Tongue (tissue), 3 donors: ENCODE measurements at places on chromosomes 5 and 9. TPM values are rescaled to one million over a fixed set of nuclear protein-coding genes. Genes with fewer than 3 reads are reported as not detected.

- DNase-seq: peak; percentile 28
Observed at GRCh38 chr9:87113874-87114273, 166.6 kb upstream of the GAS1 start.

- DNase-seq: no peak
Observed at GRCh38 chr9:137042751-137043727, 2.9 kb downstream of the NPDC1 start.

DNA sequence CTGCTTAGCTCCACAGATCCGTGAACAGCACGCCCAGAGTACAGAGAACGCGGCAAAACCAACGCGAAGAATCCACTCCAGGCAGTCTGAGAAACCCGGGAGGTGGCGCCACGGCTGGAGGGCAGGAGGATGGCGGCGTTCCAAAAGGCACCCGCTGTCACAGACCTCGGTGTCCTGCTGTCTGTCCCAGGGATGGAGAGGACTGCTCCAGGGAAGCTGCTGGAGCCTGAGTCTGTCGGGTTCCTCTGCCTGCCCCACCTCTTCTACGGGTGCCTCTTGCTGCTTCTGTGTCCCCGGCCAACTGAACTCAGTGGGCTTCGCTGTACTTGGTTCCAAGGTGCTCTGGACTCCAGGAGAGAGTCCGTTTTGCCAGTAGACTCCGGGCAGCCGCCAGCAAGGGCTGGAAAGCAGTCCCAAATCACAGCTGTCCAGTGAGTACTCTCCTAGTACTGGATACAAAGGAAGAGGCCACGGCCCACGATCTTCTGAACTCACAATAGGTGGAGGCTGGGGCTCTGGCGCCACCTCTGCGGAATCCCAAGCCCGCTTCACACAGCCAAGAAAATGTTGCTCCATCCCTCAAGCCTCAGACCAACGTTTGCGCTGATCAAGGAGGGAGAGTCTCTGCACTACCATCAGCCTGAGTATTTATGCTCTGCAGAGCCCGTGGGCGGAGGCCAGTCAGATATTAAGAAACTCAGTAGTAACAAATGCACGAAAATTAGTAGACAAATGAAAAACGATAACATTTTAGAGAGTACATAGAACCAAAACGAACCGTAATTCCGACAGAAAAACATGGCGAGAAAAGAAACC lies 440 bp downstream of the ANXA2R start:
- no peak for DNase-seq

DNA sequence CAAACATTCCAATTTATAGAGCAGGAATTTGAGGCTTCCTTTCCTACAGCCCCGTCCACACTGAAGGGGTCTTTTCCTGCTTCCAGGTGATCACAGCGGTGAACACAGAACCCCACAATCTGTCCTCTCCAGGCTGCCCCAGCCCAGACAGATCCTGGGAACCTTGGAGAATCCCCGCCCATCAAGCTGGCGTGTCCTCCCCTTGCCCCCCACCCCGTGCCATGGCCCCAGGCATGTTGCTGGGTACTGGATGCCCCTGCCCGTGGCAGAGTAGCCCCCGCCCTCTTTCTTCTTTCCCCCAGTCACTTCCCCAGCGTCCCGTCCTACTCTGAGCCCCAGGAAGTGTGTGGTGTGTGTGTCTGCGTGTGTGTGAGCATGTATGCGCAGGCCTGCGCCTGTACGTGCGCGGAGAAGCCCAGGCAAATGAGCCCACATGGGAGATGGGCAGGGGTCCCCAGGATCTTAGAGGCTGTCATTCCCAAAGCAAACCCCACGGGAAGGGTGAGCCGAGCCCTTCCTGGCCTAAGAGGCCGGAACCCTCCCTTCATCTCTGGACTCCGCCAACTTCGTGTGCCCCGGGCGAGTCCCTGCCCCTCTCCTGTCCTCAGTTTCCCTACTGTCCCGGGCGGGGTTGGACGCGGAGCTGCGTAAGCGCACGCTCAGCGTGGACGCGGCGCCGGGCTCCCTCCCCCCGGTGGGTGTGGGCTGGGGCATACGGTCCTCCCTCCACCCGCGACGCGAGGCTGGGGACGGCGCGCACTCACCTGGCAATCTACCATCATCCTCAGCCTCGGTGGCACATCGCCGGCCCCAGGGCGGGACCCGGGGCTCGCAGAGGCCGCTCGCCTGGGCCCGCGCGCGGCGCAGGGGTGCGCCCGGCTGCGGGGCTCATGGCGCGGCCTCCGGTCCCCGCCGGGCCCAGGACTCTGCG lies 15.2 kb downstream of the GBGT1 start:
- DNase-seq: peak; percentile 56

GRCh38 chr5:178505639-178506407 lies 84.4 kb downstream of the COL23A1 start:
- no peak for DNase-seq

DNA sequence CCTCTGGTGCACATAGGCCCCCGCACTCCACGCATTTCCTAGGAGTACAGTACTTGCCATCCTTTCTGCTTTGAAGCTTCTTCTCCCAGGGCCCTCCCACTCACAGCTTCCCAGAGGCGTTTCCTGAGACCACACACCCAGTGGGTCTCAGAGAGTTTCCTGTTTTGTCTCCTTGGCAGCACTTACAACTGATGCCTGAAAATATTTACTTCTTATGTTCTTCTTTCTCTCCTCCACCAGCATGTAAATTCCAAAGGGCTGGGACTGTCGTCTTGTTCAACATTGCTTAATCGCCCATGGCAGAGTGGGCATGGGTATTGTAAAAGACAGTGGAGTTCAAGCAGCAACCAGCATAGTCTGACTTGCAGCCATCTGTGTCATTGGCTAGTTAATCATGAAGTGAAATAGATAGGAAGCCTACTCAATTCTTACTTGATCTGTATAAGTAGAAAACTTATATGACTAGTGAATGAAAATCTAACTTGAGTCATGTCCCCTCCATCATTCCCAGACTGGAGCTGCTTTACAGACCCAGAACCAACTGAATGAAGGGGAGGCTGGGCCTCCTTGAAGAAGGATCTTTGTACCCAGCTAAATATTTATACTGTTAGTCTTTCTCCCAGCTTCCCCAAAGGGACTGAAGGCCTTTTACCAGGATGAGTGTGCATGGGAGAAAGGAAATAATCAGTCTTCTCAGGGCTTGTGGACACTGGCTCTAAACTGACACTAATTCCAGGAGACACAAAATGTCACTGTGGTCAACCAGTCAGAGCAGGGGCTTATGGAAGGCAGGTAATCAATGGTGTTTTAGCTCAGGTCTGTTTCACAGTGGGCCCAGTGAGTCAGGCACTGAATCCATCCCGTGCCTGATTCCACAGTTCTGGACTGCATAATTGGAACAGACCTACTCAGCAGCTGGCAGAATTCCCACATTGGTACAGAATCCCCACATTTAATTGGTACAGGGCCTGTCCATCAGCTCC lies 116.4 kb downstream of the SV2C start:
- DNase-seq: peak; percentile 7

DNA sequence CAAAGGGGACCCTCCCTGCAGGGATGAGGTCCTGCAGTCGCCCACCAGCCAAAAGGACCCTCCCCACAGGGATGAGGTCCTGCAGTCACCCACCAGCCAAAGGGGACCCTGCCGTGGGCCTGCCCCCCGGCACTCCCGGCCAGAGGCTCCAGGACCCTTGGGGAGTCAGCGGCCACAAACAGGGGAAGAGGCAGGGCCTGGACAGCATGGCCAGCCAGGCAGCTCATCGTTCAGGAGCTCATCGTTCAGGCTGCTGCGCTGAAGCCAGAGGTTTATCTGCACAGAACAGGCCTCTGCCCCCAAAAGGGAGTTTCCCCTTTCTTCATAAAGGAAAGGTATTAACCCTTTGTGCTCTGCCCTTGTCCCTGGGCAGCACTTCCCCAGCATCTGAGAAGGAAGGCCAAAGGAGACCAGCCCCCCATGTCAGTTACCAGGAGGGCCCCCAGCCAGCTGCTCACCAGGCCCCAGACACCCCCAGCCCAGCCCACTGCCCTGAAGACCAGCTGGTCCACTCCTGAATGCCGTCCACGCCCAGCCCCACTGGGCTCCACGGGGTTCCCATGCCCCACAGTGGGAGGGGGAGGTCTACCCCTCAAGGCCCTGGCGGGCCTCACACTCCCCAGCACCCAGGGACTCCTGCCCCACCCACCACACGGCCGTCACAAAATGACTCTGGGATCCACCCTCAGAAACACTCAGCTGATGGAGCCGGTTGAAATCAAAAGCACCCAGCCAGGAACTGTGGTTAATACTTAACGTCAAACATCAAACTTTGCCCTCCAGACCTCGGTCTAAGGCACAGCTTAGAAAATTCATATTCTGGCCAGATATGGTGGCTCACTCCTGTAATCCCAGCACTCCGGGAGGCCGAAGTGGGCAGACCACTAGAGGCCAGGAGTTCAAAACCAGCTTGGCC lies 6.3 kb downstream of the SLC12A7 start:
- peak; percentile 16 for DNase-seq

GRCh38 chr5:97167435-97167834 lies 15.6 kb downstream of the RIOK2 start:
- no peak for DNase-seq

- peak; percentile 37 for DNase-seq
Observed at GRCh38 chr5:54492178-54492577, 25.4 kb upstream of the SNX18 start.

DNA sequence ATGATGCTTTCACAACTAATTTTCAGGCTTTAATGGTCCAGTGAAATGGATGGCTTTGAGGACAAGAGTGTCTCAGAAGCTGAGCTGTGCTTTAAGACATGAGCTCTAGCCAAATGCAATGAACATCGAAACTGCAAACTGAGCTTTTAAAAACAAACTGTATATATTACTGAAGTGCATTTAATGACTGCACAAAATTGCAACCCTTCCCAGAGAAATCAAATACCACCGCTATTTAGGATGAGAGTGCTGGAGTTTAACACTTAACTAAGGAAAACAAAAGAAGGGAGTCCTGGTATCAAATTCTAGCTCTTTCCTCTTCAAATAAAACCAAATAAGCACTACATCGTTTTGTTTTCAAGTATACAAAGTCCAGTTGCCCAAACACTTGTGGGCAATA lies 163.9 kb downstream of the SLF1 start:
- DNase-seq: no peak

DNA sequence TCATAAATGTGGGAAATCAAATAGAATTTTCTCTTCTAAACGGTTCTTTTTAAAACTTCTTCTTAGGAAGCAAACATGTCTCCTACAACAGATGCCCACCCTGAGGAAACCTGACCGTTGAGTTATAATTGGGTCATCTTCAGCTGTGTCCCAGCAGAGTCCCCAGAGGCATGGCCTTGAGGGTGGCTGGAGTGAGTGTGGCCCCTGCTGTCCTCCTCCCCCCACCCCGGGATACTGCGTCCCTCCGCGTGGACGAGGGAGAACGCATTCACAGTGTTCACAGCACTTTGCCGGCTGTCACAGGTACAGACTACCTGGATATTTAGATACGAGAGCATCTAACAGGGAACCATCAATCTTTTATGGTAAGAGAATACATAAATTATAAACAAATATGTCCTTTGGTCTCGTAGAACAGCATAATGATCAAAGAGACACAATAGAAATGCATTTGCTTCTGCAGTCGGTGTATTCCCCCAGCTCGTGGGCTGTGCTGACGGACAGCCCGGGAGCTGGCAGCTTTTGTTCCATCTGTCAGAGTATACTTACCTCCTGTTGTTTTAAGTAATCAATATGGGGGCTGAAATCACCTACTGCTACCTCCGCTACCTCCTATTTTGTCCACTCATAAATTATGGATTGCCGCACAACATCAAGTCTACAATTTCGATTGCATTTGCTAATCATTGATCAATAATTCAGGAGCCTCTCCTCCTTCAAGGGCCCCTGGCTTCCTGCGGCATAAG lies 214.7 kb downstream of the IRX2 start:
- no peak for DNase-seq

GRCh38 chr9:117704024-117704575 lies at the start of gene TLR4:
Gene TLR4, plus strand, starts transcription at chr9:117704403. Its CDS starts 70 bp downstream, at chr9:117704473.
- peak; percentile 37 for DNase-seq

DNA sequence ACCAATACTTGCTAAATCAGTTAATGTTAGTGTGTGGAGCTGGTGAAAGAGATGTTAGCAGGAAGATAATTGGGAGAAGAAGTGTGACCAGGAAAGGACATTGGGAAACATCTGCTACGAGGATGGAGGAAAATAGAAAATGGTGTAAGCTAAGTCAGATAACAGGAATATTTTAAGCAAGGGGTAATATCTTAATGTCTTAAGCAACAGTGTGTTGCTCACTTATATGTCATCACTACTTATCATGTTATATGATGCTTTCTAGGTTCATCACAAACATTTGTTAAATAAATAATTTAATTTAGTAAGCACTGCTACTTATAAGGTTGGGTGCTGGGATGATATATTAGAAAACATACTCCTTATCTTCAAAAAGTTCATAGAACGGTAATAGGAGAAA lies 326.1 kb downstream of the EDIL3 start:
- DNase-seq: no peak

DNA sequence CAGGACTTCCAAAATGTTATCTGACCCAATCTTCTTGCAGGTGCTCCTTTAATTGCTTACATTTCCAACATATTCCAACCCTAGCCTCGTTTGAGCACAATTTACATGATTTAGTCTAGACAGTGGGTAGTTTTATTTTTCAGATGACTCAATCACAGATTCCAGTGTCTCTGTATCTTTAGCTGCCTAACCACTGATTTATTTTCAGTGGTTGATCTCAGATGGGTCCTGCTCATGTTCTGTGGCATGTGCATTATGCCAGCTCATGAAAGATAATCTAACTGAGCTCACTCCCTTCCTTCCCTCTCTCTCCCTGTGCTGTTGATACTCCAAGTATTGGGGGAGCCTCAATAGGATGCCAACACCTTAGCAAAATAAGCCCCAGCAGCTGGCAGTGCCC lies 106.1 kb upstream of the ICE1 start:
- no peak for DNase-seq

DNA sequence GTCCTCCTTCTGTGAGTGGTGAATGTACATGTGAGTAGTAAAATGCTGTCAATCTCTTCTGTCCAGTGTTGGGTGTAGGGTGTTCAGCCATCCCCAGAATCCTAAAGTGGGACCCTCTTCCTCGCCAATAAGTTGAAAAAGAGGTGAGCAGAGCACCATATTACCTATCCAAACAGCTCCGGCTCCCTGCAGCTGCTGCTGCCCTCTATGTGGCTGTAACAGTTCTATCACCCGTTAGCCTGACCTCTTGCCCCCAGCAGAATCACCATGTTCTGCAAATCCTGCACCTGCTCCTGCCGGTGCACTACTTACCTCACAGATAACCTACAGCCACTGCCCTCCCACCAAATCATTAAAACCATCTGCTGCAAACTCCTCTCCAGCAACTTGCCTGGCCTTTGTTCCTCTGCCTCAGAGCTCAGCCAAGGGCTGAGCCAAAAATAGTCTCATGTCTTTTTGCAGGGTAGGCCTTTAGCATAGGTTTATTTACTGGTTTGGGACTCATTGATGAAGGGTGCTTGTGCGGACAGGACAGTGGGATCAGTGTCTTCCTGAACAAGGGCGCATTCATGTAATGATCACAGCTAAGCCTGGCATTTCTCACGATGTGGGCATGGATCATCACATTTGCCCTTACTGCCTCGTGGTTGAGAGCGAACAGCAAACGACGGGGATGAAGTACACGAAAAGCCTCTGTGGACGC lies 49.6 kb upstream of the CCL21 start:
- DNase-seq: no peak

The NRARP gene
- total RNA-seq: 18.8 TPM

The IDNK gene
- 3.7 TPM for total RNA-seq

The CORO2A gene
- total RNA-seq: 2.9 TPM

The C9orf43 gene
- total RNA-seq: 0.92 TPM

The ELAVL2 gene
- 1.8 TPM for total RNA-seq
